ENCODE measurements at places on chromosomes 16 and 17. TPM values are rescaled to one million over a fixed set of nuclear protein-coding genes. Genes with fewer than 3 reads are reported as not detected.

DNA sequence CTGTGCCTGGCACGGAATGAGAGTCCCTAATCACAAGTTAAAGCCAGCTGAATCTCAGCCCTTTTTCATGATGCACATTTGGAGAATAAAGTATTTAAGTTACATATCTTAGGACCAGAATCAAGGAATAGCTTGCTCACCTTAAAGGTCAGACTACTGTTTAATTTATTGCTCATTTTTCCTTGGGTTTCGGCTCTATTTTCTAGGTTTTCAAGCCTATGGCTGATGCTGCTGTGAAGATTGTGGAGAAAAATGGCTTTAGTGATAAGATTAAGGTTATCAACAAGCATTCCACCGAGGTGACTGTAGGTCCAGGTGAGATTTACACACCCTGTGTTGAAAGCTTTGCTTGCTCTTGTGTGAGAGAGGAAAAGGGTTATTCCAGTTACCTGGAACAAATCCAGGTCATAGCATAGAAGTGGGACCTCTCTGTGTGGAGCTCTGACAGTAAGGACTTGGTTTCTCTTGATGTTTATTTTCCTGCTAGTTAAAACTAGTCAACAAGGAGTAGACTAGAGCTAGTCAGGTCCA lies 18.1 kb downstream of the PRMT7 start:
- DNase-seq, result no peak

SSTR5 gene
- total RNA-seq, result not detected

DNA sequence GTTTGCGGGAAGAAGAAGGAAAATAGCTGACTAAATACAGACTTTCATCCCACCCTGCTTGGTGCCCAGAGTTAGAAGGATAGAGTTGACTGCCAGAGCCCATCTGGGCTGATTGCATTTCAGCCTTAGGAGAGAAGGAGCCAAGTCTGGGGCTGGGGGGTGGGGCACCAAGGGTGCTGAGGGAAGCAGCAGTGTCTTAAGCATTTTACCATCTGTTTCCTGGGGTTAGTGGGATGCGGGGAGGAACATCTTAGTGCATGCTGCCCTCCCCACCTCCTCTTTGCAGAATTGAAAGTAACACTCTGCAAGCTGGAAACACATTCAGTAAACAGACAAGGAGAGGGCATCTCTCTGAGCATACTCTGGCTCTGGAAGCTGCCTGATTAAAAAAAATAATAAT lies 1.5 kb upstream of the ARL5C start:
- DNase-seq, result no peak

GRCh38 chr16:56684256-56684925 lies 2.1 kb downstream of the MT1X start:
- DNase-seq, result no peak

ZNF267 gene
- total RNA-seq, result 56.0 TPM

MT3 gene
- not detected for total RNA-seq

DNA sequence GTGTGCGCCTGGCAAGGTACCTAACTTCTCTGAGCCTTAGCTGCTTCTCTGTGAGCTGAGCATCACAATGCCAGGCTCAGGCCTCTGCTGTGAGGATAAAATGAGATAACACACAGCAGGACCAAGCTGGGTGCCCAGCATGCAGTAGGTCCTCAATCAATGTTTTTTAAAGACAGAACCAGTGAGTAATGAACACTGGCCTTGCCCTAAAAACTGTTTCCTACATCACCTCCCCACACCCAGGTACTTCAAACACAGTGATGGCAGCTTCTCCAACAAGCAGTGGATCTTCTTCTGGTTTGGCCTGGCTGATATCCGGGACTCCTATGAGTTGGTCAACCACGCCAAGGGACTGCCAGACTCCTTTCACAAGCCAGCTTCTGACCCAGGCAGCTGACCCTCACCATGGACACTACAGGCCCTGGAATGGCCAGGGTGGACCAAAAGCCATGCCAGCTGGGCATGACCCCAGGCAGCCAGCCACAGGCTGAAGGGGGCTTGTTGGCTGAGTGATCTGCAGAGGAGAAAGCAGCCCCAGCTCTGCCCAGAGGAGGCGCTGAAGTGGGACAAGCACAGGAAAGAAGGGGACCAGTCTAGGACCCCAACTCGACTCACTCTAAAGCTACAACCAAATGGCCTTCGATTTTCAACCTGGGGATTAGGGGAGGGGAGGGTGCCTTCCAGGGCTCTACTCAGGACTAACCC lies 3.9 kb downstream of the NAGS start:
- DNase-seq, result no peak

FBXL16 gene
- 11.7 TPM for total RNA-seq

GRCh38 chr16:73285436-73286201 lies 237.7 kb upstream of the ZFHX3 start:
- DNase-seq, result no peak

DNA sequence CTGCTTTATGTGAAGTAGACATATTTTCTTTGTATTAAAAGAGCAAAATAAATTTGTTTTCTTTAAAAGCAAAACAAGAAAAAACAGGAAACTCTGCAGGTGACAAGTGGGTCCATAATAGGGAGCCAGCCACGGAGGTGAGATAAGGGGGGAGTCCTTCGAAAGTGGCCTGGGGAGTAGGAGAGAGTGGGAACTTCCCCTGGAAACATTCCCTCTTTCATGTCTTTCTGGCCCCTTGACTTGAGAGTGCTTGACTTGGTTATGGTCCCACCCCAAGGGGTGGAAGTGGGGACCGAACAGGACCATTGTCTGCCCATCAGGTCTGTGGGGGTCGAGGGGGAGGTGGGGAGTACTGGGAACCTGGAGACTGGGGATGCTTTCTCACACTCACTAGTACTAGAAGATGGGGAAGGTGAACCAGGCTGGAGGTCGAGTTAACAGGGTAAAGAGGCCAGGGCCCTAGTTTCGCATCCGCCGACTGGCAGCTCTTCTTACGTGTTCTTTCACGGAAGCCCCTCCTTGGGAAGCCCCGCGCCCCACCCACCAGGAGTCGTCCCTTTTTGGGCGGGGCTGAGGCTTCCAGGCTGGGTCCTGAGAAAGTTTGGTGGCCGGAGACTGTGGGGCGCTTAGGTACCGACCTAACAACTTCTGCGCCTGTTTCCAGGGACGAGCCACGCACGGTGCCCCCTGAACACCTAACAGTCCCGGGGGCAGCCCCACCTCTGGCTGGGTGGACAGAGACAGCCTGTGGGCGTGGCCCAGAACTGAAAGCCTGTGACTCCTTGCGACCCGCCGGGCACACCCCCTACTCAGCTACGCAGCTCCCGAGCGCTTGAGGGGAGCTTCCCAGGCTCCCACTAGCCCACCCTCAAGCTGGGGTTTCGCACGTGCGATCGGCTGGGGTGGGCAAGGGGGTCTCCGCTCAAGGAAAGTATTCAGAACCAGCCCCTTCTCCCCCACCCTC lies 790 bp downstream of the TRADD start:
- peak; percentile 80 for DNase-seq

- no peak for DNase-seq
Measured at GRCh38 chr16:49399594-49400364, 26.2 kb downstream of the C16orf78 start.

TRIM47 gene
- 2.8 TPM for total RNA-seq

- DNase-seq, result no peak
Measured at GRCh38 chr16:249431-249830, 14.8 kb downstream of the FAM234A start.

CDRT15L2 gene
- not detected for total RNA-seq
